SHP77 (cell line): ENCODE measurements at places on chromosomes 2 and 18.
A peak's percentile ranks its signal among the peaks of the same experiment; 100 is the strongest.

DNA sequence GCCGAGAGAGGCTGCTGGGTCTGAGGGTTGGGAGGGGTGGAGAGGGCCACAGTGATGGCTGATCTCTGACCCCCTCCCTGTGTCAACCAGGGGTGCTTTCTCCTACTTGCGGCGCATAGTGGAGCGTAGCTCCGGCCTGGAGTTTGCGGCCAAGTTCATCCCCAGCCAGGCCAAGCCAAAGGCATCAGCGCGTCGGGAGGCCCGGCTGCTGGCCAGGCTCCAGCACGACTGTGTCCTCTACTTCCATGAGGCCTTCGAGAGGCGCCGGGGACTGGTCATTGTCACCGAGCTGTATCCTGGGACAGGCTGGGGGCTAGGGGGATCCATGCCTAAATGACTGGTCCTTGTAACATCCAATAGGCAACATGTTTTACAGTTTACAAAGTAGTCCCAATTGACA lies 20.9 kb upstream of the GMPPA start:
- DNase-seq: no peak

DNA sequence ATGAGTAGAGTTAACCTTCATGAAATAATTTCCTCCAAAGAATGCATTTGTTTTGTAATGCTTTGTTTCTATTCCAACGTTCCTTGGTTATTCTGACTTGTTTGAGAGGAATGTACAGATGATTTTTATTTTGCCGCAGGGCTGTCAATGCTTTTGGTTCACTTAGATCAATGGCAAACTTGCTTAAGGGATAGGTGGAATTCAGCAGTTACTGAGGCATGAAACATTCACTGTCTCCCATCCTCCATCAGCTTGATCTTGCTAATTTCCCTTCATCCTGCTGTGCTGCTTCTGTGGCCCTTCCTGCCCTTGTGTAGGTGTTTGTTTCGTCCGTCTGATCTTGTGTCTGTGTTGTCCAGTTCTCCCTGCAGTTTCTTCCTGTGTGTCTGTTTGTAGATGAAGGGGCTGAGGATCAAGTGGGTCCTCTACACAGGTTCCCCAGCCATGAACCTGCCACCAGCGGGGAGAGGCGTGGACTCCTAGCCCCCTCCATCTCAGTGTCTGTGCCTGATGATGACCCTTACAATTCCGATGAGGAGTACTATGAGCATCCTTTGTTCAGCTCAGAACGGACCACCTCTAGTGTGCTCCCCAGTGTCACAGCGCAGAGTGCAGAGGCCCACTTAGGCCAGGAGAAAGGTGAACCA lies 84.2 kb upstream of the UNC80 start:
- DNase-seq: no peak

DNA sequence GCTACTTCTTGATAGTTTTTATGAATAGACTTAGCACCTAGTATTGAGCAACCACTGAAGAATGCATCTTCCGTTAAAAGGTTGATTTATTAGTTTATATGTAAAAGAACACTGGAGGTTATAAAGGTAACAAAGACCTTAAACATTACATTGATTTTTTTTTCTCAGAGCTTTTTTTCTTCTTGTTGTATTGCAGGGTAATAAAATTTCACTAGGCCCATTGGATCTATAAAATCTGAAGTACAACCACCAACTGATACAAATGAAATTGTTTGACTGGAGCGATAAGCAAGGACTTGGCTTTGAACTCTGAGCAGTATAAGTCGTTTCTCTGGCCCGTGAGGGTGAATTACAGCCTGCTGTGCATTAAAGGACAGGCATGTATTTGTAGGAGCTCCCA lies 344.0 kb downstream of the LRRTM1 start:
- no peak for DNase-seq

DNA sequence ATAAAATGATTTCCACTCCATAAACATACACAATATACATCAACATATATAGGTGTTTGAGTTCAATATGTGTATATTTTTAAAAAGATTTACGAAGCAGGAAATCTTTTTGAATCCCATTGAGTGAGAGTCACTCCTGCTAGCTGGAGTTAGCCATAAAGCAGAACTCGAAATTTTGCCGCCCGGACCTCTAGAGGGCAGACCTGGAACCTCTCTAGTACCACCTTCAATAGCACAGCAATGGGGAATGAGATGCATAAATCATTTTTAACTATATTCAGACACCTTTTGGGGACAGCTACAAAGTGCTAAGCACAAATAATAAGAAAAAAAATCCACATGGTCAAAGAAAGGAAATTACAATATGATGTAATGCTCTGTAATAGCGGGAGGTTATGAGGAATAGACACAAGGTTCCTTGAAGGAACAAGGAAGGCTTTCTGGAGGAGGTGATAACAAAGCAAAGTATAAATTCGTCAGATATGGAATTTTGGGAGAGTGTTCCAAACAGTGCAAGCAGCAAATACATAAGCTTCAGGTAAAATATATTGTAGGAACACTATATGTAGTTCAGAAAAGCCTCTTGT lies 533.4 kb downstream of the ERBB4 start:
- DNase-seq: peak; percentile 40

DNA sequence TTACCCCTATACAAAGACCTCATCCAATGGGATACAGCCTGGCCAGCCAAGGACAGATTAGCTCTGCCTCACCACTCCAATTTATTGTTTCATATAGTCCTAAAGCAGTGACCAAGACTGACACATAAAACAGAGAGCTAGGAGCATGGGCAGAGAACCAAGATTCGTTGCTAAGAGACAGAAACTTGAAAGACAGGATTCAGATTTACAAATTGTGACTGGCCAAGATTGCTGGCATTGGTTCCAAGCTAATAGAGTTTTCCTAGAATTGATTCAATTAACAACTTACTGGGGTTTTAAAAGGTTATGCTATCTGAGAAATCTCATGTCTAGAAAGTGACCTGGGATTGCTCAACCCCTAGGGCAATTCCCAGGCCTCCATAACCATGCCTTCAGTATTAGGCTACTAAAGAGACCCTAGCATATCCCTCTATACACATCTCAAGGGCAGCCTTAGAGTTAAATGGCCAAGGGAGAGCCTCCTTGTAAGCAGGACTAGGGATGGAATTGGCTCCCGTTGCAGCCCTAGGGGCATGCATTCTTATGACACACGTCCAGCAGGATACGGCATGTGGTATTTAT lies 75.6 kb downstream of the ICOS start:
- DNase-seq: no peak

DNA sequence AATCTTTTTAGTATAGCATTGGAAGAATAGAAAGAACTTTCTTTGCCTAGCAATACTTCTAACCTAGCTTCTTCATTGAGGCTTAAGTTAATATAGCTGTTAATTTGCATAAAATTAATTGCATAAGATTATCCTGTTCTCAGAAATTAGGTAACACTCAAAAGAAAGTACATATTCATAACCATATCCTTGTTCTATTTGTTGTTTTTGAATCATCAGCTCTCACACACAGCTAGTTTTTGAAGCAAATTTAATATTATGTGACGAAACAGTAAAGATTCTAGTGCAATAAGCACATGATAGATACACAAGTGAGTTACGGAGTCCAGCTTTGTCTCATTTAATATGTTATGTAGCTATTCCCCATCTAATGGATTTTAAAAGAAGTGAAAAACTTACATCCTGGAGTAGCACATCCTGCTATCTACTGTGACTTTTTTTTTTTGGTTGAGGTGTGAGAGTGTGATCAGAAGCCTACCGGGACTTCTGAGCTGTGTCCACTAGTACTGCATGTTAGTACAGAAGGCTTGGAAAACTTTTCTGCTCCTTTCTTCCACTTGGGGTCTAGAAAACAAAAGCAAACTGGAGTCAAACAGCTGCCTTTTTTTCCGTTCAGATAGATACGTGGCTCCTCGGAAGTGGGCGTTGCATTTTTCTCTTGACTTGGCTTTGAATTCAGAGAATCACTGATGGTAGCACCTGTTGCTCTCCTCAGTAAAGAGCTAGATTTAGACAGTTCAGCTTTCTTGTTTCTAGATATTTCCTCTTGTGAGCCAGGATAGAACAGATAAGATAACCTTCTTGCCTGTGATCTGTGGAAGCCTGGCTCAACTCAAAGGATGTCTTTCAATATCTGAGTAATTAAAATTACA lies 27.2 kb downstream of the KDM3A start:
- no peak for DNase-seq

DNA sequence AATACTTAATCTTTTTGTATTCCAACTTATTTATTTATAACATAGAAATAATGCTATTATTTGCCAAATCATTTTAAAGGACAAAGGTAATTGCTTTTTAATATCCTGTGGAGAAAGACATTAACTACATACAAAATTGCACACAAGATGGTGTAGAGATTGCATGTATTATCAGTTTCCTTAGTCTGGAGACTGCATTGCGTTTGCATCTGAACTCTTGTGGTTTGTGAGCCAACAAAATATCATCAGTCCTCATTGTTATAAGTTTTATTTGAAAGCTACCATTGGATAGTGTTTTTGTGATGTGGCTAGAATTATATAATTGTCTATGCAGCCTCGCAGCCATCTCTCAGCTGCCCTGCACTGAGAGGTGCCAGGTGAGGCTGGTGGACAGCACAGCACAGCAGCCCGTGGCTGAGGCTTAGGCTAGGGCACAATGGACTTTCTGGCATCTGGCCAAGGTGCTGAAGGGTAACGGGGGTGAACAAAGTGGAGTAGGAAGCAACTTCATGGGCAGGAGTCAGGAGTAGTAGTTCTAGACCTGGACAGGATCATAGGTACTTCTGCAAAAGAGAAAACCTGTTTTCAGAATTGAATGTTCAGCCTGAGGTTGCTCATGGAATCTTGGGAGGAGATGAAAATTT lies 15.1 kb downstream of the RASGRP3 start:
- DNase-seq: no peak

- no peak for DNase-seq
Observed at GRCh38 chr2:72181616-72182015, 34.0 kb upstream of the CYP26B1 start.

DNA sequence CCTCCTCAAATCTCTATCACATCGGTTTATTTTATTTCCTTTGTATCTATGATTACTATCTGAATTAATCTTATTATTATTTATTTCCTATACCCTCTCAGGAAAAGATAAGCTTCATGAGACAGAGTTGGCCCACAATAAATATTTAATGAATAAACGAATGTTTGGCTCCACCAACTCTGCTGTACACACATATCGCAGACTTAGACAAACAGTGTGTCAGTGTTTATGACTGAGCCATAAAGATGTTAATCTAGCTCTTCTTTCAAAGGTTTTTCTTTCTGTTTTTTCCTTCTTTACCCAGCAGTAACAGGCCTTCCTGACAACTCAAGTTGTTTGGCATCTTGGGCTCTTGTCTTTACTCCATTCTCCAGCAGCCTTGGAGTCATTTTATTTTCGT lies 329.5 kb downstream of the CDH2 start:
- no peak for DNase-seq

DNA sequence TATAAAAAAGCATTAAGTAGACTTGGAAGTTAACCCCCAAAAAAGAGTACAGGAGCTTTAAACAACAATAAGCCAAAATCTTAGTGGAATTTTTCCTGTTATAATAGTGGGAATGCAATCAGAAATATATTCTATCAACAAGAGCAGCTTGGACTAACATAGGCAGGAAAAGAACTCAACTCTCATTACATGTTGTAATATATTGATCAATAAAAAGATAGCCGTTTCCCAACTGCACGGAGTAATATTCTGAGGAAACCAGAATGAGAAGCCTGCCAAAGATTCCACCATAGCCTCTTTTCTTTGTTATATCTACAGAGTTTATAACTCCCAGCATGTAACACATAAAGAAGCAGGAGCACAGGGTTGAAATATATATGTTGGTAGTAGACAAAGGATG lies 37.6 kb upstream of the BAZ2B start:
- DNase-seq: no peak

DNA sequence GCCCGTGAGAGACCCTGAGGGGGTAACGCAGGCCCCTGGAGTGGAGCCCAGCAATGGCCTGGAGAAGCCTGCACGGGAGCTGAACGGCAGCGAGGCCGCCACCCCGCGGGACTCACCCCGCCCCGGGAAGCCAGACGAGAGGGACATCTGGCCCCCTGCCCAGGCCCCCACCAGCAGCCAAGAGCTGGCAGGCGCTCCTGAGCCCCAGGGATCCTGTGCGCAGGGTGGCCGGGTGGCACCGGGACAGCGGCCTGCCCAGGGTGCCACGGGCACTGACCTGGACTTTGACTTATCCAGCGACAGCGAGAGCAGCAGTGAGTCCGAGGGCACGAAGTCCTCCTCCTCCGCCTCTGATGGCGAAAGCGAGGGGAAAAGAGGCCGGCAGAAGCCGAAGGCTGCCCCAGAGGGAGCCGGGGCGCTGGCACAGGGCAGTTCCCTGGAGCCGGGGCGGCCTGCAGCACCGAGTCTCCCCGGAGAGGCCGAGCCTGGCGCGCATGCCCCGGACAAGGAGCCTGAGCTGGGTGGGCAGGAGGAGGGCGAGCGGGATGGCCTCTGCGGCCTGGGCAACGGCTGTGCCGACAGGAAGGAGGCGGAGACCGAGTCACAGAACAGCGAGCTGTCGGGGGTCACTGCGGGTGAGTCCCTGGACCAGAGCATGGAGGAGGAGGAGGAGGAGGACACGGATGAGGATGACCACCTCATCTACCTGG lies 35.1 kb downstream of the CTDP1 start:
- no peak for DNase-seq

GRCh38 chr2:200307724-200308545 lies 1.4 kb downstream of the SPATS2L start:
- no peak for DNase-seq

GRCh38 chr2:38653715-38654527 lies 12.0 kb upstream of the GALM start:
- DNase-seq: no peak

GRCh38 chr2:148545390-148546256 lies 98.9 kb upstream of the EPC2 start:
- no peak for DNase-seq

GRCh38 chr2:85078536-85078935 lies 54.7 kb upstream of the TCF7L1 start:
- no peak for DNase-seq

DNA sequence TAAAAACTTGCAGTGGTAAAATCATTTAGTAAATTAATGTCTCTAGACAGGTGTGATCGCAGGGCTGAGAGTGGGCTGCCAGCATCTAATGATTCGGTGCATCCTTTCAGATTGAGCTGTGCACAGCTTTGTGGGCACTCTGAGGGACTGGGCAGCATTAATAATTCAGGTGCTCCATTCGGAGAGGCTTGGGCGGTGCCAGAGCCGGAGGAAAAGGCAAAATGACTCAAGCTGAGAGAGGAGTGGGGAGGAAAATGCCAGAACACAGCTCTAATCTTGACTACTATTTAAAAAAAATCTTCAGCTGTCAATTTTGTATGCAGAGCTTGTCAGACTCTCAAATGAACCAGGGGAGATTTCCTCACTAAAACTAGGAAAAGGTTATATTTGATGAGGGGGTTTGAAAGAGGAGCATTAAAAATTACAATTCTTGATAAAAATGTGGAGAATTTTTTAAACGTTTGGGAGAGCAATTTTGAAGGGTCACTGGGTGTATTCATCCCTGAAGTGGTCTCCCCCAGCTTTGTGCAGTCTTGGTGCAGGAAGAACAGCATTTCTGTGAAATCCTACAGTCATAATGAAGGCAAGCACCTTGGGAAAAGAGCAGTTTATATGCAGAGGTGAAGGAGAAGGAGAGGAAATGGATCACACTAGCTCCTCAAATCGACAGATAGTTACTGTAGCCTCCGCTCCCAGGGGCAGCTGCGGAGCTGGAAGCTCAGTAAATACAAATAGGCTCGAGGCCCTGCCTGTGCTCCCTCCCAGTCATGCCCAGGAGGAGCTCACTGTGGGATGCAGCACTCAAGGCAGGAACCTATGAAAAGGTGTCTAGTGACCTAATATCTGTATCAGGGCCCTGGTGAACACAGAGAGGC lies 535.4 kb upstream of the RAB6C start:
- no peak for DNase-seq

- DNase-seq: peak; percentile 16
Observed at GRCh38 chr2:109736177-109736827, 57.8 kb upstream of the RGPD5 start.
